NCI-H2029 treated with DMSO at 0.1 percent for 48 hours (cell line): ENCODE measurements at places on chromosomes 5 and 9.

GRCh38 chr5:14161825-14162556 is 18.8 kb downstream of the TRIO start:
- peak; percentile 41 for DNase-seq

DNA sequence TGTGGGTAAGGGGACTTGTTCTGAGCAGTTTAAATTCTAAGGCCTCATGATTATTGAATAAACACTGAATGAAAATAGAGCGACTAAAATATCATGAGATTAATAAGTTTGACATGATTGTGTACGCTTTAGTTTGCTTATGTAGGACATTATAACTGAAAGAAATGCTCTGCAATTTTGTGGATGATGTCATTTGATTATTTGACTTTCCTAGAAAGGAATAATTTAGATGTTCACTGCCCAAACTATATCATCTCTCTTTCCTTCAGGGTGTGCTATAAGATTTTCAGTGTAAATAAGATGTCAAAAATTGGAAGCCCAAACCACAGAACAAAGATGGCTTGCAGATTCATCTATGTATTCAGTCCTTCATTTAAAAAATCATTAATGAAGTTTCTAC is 115.7 kb upstream of the MTAP start:
- no peak for DNase-seq

GRCh38 chr9:124794902-124795491 is 18.1 kb downstream of the OLFML2A start:
- DNase-seq, result no peak

DNA sequence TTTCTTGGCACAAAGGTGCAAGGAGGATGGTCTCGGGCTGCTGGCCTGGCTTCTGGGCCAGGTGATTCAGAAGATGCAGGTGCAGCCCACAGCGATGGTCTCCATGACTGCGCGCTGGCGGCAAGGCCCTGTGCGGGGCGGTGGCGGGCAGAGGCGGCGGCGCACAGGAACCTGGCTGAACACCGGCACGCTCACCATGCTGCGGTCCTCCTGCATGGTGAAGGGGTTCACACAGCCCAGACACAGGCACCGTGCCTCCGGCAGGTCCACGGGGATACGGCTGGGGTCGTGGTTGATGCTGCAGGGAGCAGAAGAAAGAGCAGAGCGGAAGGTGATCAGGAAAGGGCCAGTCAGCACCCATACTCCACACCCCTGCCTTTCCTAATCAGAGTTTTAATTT is 4.8 kb downstream of the IL17B start:
- no peak for DNase-seq

GRCh38 chr5:77131361-77131760 is 44.3 kb upstream of the ZBED3 start:
- DNase-seq, result no peak

DNA sequence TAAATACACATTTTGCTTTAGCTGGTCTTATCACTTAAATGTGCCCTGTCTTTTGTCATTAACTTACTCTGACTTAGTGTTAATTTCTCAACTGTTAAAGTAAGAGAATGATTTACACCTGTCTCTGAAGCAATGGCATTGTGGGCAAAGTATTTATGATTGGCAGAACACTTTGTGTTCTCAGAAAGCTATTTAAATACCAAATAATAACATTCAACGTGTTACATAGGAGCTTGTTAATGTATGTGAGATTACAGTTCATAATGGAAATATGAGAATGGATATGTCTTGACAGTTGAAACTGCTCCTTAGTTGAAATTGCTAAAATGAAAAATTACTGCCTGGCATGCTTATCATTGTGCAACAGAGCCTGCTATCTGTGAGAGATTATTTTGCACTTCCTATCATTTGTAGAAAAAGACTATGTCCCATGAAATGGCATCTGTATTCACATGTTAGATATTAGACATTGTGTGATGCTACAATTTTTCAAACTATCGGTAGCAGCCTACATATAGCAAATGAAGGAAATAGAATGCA is 46.1 kb downstream of the PRR16 start:
- no peak for DNase-seq

DNA sequence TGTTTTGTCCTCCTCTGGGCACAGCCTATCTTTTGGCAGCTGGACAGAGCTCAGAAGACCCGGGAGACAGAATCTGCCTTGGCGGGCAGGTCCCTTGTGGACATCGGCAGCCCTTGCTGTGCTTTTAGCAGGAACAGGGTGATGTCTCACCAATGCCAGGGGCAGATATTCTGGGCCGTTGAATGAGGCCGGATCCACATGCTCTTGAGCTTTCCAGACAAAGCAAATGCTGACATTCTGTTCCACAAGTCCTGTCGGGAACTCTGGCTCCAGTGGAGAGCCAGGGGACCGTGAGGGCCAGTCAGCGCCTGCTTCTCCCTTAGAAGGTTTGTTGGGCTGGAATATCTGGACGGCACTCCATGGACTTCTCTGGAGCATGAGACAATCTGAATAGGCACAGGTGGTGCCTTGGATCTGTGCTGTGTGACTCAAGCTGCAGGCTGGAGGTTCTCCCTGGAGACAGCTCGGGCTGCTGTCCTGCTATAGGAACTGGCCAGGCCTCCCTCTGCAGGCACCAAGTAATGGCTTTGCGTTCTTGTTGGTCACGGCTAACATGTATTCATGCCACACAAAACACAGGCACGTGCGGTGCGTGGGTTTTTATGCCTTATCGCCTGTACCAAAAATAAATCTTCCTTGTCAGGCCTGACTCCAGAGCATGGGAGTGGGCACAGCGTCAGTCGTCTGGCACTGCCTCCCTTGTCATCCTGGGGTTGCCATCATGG is 80.3 kb downstream of the GADD45G start:
- DNase-seq, result no peak

- DNase-seq, result no peak
Measured at GRCh38 chr5:124858612-124859011, 112.2 kb upstream of the ZNF608 start.

GRCh38 chr5:150313501-150313900 is 10.8 kb upstream of the ARSI start:
- DNase-seq, result no peak

DNA sequence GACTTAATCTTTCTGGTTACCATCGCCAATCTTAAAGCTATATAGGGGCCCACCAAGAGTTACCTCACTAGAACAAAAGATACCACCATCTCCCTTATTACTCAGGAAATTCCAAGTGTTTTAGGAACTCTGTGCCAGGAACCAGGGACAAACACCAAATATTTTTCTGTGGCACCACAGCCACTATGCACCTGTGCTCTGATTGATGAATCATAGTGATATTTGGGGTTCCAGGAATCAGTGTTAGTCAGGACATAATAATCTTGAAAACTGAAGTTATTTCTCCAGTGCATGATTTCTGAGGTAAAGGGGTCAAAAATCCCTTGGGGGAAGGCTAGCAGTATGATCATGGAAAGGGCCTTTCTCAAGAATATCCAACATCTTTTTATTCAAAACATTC is 10.2 kb upstream of the TMED7 start:
- DNase-seq, result no peak

- no peak for DNase-seq
Measured at GRCh38 chr9:70448919-70449318, 34.5 kb upstream of the KLF9 start.

DNA sequence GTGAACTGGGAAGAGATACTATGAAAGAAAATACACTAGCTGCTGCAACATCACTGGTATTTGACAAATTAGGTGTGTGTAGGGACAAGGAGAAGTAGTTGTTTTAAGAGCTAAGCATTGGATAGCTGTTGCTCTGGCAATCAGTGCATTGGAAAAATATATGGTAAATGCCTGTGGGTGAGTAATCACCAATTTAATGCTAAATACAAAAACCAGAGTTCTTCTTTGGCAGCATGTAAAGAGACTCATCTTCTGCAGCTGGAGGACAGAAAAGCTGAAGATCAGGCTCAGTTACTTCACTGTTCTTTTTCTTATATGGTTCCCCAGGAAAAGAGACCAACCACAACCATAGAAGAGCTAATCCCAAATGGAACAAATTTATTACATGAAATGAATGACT is 201.8 kb upstream of the MPDZ start:
- DNase-seq, result no peak

- DNase-seq, result peak; percentile 96
Measured at GRCh38 chr5:153445875-153446579, 44.4 kb upstream of the GRIA1 start.

- no peak for DNase-seq
Measured at GRCh38 chr9:75432386-75432785, 344.1 kb downstream of the OSTF1 start.

DNA sequence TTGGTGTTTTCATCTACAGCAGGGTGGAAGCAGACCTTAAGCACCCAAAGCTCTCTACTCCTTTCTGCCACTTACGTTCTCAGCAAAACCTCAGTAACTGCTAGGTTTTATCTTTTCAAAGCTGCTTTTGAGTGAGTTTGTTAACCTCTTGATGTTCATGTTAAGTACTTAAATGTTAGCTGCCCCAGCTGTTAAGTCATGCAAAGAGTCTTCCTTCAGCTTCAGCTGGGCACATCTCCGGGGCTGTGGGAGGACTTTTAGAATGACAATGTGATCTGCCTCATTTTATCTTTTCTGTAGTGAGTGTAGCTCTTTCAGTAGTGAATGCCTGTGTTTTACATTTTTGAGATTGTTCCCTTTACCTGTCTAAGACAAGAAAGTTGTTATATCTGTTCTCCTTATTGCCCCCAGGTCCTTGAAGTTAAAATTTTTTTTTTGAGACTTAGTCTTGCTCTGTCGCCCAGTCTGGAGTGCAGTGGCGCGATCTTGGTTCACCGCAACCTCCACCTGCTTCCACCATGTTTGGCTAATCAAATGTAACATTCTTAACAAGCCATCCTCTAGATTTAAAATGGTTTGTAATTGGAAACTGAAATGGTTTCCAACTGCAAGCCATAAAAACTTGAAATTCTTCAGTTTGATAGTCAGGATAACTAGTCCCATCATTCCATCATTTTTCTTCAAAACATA is 19.6 kb downstream of the KDM4C start:
- no peak for DNase-seq

GRCh38 chr5:79666758-79667157 is 22.9 kb upstream of the CMYA5 start:
- DNase-seq, result no peak

DNA sequence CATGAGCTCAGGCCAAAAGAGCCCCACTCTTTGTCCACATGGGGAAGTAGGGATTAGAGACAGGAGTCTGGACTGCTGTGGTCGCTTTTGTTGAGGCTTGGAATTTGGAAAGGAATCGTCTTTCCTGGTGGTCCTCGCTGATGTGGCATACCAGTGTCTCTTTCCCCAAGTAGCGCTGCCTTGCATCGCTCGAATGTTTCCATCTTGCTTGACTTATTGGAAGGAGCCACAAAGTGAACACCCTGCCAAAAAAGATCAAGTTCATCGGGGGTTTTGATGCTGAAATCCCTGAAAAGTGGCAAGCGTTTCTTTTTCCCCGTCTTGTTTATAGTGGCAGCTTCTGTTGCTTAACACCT is 161.3 kb downstream of the MACROH2A1 start:
- no peak for DNase-seq

DNA sequence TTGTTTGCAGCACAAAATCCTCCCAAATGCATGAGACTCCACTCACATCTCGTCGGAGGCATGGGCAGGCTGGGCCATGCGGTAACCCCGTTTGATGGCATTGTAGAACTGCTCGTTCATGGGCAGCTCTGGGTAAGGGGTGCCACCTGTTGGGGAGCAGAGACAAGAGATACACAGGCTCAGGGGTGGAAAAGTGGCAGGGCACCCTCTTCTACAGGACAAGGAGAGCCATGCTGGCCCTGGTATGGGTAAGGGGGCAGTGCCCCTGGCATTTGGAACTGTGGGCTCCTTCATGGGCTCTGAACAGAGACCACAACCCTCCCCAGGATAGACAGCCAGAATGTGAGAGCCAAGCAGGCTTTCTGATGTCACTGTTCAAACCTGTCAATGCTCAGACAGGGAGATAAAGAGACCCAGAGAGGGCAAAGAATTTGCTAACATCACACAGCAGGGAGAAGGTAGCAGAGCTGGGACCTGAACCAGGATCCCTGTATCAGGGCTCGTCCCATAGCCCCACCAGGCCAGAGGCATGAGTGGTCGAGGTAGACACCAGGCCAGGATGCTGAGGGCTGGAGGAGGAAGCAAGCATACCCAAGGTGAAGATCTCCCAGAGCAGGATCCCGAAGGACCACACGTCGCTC is 33.2 kb upstream of the CSF1R start:
- DNase-seq, result no peak

DNA sequence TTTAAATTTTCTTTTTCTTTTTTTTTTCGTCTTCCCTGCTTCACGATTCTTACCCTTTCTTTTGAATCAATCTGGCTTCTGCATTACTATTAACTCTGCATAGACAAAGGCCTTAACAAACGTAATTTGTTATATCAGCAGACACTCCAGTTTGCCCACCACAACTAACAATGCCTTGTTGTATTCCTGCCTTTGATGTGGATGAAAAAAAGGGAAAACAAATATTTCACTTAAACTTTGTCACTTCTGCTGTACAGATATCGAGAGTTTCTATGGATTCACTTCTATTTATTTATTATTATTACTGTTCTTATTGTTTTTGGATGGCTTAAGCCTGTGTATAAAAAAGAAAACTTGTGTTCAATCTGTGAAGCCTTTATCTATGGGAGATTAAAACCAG is 352.2 kb downstream of the NTRK2 start:
- DNase-seq, result no peak

- DNase-seq, result no peak
Measured at GRCh38 chr9:119768266-119768665, 399.0 kb upstream of the BRINP1 start.

- DNase-seq, result no peak
Measured at GRCh38 chr5:108772626-108773025, 24.9 kb downstream of the FER start.

GRCh38 chr5:15009420-15009819 is 137.8 kb upstream of the ANKH start:
- DNase-seq, result peak; percentile 60

- DNase-seq, result no peak
Measured at GRCh38 chr5:155106221-155106620, 92.7 kb downstream of the KIF4B start.

DNA sequence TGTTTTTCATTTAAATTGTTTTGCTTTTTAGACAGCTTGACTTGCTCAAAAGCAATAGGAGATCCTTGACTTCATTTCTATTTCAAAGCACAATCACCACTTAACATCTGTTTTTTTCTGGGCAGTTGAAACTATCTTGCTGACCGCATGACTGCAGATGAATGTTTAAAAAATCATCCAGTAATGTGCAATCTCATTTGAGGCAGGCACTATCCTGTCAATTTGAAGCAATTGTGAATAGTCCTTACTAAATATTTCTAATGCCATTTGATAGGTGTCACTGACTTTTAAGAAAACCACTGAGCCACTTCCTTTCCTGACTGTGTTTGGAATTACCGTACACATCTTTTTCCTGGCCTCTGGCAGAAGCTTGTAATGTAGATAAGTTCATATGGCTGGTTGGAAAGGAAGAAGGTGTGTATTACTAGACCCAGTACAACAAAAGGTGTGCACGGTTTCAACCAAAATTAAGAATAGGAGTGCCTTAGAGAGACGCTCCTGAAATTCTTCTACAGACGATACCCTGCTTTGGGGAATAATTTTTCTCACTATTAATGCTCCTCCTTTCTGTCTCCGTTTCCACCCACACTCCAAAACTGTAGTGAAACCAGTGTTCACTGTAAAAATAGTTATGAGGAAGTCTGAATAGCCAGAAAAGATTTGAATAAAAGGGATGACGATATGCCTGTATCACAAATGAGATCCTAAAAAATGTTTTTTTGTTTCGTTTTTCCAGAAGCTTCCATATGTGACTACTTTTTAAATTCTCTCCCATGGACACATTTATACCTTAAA is 136.7 kb upstream of the MOCS2 start:
- no peak for DNase-seq
